ENCODE measurements at places on chromosomes 6 and 20.

GRCh38 chr6:8434727-8435092, 635 bp downstream of the SLC35B3 start:
- peak; percentile 37 for DNase-seq

GRCh38 chr6:147689398-147689797, 180.9 kb downstream of the SAMD5 start:
- no peak for DNase-seq

DNA sequence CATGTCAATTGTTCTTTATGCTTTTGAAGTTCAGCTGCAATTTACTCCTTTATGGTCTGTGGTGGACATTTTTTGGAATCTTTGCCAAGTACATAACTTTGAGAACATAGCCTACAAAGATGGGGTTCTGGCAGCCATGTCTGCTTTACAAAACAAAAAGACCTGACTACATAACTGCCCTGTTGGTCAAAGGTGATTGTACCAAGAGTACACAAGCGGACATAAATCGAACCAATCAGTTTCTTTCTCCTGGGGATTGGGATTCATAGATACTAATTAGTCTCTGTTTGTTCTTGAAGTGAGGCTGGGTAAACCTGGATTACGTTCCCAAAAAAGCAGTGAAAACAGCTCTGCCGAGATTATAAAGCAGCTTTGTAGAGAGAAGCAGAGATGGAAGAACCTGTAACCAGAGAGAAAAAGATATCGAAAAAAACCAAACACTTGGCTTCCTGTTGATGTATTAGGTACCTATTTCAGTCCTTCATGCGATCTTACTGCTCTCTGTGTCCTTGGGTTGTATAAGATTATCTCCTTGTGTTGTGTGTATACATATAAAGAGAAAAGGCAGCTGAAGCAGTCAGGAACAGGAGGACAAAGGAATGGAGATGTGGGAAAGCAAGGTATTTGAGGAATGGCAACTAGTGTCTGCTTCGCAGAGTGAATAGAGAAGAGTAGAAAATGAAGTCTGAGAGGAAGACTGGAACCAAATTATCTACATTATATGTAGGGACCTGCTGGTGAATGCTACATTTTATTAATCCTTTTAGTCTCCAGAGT, 2.7 kb upstream of the ZFAND3 start:
- peak; percentile 47 for DNase-seq

- DNase-seq: no peak
These were observed 68.0 kb upstream of the HIVEP1 start for GRCh38 chr6:11944111-11944510.

- no peak for DNase-seq
These were observed 262.8 kb upstream of the TAB2 start for GRCh38 chr6:149054559-149055194.

GRCh38 chr20:35698298-35699126, 640 bp downstream of the NFS1 start:
- DNase-seq: peak; percentile 51

- DNase-seq: no peak
These were observed 187.3 kb upstream of the FOXA2 start for GRCh38 chr20:22771706-22772105.

- peak; percentile 70 for DNase-seq
These were observed 18.9 kb upstream of the TRAF3IP2 start for GRCh38 chr6:111624401-111625098.

DNA sequence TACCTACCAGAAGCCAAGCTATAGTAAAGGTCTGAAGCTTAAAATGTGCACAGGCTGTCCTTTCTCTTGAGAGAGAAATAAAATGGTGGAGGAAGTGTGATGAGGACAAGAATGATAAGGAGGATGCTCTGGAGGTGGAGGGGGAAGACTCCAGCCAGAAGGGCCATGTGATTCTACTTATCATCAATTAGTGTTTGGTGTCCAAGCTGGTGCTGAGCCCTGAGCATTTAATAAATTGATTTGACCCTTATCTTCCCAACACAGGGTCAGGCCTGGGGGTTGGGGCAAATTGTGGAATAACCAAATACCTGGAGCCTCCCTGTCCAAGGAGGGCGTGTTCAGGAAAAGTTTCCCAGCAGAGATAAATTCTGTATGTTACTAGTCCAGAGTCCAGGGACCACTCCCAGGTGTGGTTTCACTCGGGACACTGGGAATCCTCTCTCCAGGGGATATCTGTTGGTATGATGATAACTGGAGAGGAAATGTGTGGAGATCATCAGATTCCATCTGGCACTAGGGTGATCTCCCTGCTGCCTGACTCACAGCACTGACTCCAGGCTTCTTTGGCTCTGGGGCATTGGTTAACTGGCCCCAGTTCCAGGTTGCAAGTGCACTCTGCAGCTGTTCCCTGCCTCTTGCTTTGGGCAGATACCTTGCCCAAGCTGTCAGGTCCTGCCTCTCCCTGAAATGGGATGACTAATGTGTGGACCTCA, 3.8 kb upstream of the MYBL2 start:
- DNase-seq: no peak

DNA sequence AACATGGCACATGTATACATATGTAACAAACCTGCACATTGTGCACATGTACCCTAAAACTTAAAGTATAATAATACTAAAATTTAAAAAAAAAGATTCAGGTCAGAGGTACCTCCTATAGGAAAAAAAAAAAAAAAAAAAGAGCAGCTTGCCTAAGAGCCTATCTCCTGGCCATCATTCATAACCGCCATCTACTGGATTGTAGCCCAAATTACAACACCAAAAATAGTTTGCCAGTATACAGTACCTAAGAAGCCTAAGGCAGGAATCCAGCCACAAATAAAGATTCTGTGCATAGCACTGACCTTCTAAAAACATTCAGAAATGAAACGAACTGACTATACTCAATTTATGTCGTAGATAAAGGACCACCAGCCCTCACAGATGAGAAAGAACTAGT, 438.4 kb upstream of the ADGRB3 start:
- peak; percentile 3 for DNase-seq

DNA sequence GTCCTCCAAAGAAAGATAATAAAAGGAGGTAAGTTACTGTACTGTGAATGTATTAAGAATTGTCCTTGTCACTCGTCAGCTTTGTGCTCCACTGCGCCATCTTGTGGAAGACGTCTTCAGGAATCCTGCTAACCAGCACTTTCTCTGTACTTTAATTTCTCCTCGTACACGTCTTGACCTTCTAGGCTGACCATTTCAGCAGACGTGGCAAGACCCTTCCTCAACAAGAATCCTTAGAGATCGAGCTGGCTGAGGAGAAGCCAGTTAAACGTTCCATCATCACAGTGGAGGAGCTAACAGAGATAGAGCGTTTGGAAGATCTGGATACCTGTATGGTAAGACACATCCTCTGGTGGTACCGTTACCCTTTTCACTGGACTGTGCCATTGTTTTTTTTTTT, 95.5 kb upstream of the SCGN start:
- DNase-seq: peak; percentile 92

DNA sequence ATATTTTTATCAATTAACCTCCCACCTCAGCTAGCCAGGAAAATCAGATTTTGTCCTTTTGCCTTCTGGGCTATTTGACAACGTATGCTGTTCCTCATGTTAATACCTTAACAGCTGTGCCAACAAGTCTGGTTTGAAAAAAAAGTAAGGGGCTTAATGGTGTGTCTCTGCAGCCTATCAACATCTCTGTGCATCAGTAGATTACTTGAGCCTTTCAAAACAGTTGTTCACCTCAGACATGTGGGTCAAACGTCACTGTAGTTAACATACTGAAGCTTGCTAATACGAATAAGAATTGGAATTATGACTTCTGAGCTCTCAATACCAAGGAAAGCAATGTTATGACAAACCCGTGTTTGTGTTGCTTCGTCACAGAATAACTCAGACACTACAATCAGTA, 23.0 kb downstream of the CEP57L1 start:
- DNase-seq: no peak

DNA sequence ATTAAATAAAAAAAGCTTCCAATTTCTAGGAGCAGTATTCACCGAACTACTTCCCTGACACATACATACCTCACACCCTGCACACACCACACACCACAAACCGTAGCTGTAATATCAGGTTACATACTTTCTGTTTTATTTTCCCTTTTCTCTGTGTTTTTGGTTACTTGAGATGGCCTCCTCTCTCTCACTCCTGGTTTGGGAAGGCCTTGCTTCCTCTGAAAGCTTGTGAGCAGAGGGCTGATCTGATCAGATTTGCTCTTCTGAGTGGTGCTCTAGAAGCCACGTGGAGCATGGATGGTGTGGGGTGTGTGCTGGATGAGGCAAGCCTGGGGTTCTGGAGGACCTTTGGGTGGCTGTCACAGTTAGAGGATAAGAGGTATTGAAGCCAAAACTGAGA, 20.9 kb downstream of the UTRN start:
- DNase-seq: peak; percentile 59

DNA sequence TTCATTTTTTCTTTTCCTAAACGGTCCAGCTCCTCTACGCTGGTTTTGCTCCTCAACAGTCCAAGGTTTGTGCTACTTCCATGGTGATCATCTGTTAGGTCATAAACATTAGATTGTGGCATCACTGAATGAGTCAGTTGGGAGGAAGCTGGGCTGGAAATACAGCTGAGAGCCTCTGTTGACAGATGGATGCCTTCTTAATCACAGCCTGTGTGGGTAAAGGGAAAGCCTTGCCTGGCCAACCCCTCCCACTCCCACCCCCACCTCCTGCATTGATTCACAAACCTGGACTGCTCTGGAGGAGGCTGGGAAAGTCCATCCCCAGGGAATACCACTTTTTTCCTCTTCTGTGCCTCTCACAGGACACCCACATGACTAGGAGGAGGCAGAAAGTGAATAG, 180.6 kb upstream of the CCN2 start:
- peak; percentile 83 for DNase-seq
